Lung microvascular endothelial cell (primary cell): ENCODE measurements at places on chromosomes 3 and 15.
A peak's percentile ranks its signal among the peaks of the same experiment; 100 is the strongest.

GRCh38 chr15:60585743-60586708 lies 107.1 kb upstream of the ICE2 start:
- DNase-seq, result peak; percentile 85

DNA sequence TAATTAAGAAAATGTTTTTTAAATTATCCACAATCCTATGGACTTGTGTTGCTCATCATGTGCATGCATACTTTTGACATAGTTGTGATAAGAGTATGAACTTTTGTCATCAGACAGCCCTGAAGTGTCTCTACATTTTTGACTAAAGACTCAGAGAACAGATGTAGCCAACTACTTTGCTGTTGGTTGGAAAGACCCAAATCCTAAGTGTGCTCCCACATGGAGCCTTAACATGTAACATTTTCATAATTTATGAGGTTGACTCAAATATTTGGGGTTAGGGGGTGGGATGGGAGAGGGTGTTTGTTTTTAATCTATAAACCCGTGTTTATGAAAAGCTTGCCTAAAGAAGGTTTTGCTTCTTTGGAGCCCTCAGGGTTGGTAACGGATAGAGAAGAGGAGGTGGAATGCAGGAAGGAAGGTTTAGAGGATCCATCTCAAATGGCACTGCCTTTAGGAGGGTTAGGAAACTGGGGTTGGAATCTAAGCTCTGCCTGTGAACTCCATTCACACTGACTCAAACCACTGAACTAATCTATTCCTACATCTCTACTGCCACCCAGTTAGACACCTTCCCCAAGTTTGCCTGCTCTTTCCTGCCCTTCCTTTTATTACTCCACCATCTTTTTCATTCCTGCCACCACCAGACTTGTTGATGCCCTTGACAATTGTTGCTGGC lies 3.7 kb downstream of the BOC start:
- no peak for DNase-seq

DNA sequence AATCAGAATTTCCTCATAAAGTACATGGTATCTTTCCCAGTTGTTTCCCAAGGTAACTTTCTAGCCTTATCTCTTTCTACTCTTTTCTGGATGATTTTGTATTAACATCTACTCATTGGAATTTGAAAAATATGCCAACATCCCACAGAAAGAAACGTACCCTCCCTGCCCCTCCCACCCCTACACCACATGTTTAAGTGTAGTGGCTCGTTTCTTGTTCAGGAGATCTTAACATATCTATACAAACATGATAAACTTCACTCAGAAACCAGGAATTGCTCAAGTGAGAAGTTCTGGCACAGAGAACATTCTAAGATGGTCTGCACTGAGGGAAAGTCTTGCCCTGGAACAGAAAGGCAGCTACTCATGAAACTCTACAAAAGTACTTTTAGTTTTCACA lies 404.7 kb downstream of the SOX2 start:
- no peak for DNase-seq

DNA sequence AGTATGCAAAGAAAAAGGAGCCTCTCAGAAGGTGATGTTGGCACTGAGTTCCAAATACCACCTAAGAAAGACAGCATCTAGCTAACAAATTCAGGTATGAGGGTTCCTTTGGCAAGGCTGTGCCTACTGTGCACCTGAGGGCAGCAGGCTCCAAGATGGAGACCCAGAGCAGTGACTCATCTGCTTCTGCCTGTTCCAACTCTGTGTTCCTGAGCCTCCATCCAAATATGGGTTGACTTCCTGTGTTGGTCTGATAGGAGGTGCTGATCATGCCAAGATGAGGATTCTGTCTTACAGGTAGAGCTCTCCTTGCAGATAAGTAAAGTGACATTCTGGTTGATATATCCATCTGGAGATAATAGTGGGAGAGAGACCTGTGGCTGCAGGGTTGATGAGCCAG lies 26.0 kb downstream of the SV2B start:
- no peak for DNase-seq

DNA sequence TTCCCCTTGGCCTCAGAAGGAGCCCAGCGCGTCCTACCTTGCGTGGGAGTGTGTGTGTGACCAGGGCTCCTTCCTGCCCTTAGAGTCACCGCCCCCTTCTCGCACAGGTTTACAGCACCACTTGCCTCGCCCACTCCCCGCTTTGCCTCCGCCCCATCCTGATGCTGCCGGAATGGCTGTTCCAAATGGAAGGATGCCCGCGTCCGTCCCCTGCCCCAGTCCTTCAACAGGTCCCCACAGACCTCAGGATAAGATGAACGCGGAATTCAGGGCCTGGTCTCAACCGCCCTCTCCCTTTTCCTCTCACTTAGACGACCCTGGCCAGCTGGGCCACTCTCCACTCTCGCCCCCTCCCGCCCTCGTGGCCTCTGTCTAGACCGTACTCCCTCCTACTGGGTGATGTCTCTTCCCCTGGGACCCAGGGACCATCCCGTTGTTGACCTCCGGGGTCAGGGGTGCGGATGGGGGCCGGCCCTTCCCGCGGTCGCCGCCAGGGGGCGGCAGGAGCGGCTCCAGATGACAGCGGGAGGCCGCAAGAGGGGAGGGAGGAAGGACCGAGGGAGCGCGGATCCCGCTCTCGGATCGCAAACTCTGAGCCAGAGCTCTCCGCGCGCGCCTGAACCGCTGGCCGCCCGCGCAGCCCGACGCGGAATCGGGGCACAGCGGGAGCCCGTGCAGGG lies at the start of gene THSD4:
Gene THSD4, plus strand, starts transcription at position 585 of the 680 bp plus-strand sequence.
- DNase-seq, result peak; percentile 71

DNA sequence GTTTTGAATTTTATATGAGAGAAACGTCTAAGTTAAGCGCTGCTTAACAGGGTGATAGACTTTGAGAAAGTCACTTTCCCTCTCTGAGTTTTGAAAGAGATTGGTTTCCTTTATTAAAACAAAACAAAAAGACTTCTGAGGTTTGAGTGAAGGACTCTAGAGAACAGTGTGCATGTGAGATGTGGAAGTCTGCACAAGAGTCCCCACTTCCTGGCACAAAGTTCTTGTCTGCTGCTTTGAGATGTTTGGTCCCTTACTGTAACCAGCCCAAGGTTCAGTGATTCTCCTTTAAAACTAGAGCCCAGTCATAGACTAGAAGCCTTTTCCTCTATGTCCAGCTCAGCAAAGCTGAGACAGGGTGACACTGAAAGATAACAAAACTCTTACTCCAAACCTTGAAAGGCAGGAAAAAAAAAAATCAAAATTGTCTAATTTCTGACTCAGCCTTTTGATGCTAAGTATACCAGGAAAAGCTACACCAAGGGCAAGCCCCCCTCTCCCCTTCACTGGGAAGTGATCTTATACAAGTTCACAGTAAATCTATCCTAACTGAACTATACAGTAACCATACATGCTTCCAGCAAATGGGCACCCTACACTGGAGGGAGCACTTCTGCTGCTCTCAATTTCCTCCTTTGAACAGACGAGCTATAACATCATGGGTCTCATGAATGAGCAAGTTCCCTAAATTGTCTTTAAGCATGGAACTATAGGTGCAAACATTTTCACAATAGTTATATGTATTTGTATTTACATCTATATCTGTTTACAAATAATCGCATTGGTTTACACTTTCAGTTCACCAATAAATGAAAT lies 2.3 kb downstream of the POPDC2 start:
- DNase-seq, result no peak

DNA sequence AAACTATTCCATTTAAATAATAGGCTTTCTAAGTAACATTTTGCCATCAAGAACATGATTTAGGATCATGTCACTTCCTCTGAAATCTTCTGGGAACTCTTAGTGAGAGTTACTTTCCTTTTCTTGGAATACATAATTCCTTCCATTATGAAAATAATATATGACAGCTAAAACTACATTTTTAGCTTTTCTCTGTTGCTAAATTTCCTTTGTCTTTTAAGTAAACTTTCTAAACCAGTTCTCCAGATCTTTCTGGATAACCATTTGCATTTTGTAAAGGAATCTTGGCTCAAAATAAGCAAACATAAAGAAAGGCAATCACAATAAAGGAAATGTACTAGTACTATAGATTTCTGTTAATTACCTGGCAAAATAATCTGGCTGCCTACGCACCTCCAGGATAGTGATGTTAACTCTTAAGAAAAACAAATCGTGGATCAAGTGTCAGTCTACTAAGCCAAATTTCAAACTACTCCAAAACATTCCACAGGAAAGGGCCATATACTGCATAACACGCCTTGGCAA lies 165.7 kb downstream of the ZNF385D start:
- DNase-seq, result no peak

DNA sequence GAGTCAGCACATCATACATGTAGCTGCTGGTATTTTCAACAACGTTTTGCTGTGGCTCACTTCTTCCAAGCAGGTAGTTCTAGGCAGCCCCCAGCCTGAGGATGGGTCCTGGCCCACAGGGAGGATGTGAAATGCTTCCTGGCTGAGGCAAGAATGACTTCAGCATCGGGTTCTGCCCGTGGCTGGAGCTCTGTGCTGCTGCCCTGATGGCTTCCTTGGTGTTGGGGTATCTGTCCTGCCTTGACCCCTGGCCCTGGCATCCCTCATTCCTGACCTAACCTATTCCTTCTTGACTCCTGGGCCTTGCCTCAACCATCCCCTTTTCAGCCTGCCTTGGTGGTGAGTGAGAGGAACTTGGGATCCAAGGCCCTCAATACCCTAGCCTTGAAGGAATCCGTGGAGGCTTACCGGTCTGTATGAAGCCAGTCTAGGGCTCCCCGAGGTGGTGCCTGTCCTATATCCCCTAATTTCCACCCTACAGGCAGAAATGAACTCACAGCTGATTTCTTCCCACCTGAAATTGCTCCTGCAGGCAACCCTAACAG lies 300.6 kb downstream of the TLE3 start:
- DNase-seq, result no peak

GRCh38 chr3:71890356-71890931 lies 105.5 kb upstream of the PROK2 start:
- no peak for DNase-seq

- peak; percentile 77 for DNase-seq
Measured at GRCh38 chr3:17023006-17023664, 138.4 kb downstream of the PLCL2 start.

- DNase-seq, result no peak
Measured at GRCh38 chr15:80563372-80563997, 131.6 kb upstream of the ABHD17C start.

DNA sequence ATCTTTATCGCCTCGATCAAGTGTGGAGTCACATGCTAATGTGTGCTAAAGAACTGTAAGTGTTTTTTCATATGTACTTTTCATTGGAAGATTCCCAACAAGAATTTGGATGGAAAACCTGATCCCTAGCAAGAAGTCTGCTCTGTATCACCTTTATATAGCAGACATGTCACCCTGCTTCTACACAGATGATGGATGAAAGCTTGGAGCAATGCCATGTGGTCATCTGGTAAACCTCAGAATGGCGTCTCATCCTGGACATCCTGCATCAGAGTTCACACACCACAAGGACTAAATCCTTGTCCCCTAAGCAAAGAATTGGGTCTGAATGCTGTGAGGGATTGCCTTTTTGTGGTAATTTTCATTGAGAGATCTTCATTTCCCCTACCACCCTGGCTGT lies 42.1 kb upstream of the CTDSPL start:
- no peak for DNase-seq

- DNase-seq, result no peak
Measured at GRCh38 chr15:45129651-45130129, at the start of the genes DUOX1 and DUOXA1. Gene DUOX1 (plus strand): TSS chr15:45129994. CDS start chr15:45131967, 1,973 bp downstream. Gene DUOXA1 (minus strand): TSS chr15:45129879. CDS start chr15:45123014, 6,865 bp downstream.

DNA sequence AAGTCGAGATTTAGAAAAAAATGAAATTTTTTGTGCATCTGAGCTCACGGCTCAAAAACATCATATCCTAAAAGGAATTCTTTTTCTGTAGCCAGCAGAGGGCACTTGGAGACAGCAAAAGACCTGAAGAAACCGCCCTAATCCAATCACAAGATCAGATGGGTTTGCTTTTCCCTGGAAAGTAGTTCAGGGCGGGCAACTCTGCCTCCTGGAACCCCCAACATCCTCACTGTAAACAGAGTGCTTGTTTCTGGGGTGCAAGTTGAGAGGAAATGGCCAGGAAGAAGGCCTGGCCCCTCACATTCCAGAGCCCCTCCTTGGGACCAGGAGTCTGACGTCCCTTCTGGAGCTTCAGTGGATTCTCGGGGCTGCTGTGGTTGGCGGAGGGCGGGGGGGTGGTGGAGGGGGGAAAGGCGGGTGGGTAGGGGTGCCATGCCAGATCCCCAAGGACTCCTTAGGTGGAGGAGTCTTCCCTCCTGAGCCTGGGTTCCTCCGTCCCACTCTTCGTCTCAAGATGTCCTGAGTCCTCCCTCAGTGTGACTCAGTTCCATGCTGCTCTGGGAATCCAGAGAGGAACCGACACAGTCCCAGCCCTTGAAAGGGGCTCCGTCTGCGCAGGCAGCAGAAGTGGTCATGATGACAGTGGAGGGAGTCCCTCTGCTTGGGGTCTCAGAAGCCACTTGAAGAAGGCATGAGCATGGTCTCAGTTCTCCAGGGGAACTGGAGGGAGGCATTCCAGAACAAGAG lies 35.9 kb downstream of the CCK start:
- peak; percentile 56 for DNase-seq

- no peak for DNase-seq
Measured at GRCh38 chr3:156655819-156656550, 18.4 kb upstream of the TIPARP start.

DNA sequence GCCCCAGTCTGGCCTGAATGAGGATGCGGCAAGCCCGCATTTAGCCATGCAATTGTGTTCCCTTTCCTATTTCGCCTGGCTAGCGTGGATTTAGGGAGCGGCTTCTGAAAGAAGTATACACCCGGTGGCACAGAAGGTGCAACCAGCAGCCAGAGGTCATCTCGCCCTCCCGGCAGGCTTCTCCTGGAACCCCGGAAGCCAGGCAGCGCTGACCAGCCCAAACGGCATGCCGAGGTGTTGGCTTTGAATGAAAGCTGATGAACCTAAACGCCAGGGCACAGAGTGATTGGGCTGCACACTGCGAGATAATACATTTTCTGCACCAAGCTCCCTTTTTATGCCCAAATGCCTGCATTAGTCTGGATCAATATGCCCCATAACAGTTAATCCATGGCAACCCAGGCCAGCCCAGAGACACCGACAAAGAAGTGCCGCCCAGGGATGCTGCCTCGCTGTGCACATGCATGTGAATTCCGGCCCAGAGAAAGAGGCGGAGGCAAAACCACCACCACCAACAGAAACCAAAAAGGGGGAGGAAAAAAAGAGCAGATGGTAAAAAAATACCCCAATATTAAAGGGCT lies 1.4 kb downstream of the SRGAP3 start:
- no peak for DNase-seq

DNA sequence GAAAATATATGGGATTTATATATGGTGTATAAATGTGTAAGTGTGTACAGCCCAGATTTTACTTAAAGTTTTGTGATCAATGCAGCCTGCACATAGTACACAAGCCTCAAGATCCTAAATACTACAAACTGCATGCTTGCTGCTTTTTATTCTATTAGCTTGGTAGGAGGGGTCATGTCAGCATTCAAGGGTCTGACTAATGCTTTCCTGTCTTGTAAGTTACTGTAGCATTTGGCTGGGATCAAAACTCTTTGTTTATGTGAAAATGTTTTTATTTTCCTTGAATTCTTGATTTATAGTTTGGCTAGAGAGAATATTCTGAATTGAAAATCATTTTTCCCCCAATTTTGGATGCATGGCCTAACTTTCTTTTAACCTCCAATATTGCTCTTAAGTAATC lies 370.9 kb downstream of the NSUN3 start:
- no peak for DNase-seq
